ENCODE measurements at places on chromosomes 5 and 9. TPM values are rescaled to one million over a fixed set of nuclear protein-coding genes. Genes with fewer than 3 reads are reported as not detected.

DNA sequence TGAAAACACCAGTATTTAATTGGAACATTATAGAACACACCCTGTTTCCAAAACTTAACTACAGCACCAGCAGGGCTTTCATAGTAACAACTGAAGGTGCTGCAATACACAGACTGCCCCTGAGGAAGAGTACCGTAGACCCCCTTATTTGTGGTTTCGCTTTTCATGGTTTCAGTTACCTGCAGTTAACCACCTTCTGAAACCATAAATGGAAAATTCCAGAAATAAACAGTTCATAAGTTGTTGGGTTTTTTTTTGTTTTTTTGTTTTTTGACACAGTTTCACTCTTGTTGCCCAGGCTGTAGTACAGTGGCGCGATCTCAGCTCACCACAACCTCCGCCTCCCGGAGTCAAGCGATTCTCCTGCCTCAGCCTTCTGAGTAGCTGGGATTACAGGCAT, 9.5 kb upstream of the GLDC start:
- DNase-seq = no peak

- no peak for DNase-seq
Measured at GRCh38 chr9:92507005-92507404, 24.7 kb upstream of the ASPN start.

- DNase-seq = no peak
Measured at GRCh38 chr9:135583688-135584011, 22.1 kb downstream of the PAEP start.

- no peak for DNase-seq
Measured at GRCh38 chr5:73831066-73831465, 205.1 kb downstream of the ARHGEF28 start.

DNA sequence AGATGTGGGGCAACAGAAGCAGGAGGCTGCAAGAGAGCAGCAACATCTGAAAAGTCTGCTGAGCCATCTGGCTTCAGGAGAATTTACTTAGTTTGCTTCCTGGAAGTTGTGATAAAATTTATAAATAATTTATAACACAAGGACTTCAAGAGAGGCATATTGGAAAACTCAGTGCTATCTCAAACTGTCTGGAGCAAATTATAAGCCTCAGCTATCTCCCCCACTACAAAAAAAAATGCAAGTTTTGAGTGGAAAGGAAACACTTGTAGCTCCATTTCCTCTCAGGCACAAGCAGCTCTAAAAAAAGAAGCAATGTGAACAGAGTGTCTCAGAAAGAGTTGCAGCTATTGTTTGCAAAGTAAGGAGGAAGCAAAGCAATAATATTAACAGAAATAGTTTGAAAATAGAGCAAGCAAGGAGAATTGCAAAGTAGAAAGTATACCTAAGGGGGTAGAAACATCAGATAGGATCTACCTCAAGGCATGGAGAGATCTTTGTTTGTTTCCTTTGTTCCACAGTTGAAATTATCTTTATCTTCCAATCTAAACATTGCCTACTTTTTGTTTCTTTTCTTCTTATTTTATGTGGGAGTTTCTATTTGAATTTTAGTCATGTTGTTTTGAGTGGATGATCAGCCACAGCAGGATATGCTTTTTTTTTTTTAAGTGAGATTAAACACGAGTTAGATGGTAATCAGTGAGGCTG, 55.9 kb upstream of the IL6ST start:
- no peak for DNase-seq

DNA sequence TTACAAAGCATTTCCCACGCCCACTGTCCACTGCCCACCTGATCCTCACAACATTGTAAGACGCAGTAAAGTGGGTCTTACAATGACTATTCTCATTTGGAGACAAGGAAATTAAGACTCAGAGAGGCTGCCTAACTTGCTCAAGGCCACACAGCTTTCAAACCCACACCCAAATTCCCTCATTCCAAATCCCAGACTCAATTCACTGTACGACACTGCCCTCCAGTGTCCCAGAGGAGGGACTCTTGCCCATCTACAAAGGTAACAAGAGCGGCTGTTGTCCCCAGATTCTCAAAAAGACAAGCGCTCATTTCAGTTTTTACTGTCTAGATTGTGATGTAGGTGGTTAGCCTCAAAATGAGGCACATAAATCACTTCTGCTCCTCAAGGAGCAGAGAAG, 184.6 kb downstream of the ACTL7B start:
- DNase-seq = no peak

DNA sequence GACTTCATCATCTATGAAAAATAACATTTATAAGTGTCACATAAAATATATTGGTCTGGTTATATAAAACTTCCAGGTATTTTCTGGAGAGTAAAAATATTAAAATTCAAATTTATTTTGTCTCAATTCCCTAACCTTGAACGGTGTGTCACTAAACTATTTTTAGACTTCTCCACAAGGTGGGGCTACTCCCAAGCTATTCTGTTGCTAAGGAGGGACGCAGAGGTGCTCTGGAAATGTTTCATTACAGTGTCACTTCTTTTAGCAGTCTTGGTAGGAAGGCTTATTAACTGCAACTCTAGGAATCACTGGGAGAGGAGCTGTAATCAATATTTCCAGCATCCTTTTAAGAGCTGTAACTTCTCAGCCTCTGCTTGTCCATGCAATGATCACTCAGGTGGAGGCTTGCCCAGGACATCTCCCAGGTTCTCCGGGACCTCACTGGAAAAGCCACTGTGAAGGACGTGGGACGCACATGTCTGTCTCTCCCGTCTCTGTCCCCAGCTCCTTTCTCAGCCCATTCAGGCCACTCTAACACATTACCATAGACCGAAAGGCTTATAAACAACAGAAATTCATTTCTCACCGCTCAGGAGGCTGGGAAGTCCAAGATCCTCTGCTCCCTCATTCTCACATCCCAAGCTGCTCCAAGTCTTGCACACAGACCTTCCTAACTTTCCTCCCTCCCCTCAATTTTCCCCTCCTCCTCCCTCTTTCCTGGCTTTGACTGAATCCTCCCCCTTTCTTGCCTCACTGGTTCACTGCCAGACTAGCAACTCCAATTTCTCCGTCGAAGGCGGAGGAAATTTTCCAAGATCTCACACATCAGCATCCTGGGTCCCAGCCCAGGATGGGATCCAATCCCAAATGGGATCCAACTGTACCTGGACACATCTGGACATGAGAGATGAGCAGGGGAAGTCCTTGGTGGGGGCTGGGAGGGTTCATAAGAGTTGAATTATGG, 32.7 kb upstream of the DNAH5 start:
- no peak for DNase-seq

GRCh38 chr5:13662626-13663025, 281.9 kb downstream of the DNAH5 start:
- DNase-seq = no peak

- DNase-seq = no peak
Measured at GRCh38 chr9:30507166-30507565, 1877.3 kb upstream of the ACO1 start.

DNA sequence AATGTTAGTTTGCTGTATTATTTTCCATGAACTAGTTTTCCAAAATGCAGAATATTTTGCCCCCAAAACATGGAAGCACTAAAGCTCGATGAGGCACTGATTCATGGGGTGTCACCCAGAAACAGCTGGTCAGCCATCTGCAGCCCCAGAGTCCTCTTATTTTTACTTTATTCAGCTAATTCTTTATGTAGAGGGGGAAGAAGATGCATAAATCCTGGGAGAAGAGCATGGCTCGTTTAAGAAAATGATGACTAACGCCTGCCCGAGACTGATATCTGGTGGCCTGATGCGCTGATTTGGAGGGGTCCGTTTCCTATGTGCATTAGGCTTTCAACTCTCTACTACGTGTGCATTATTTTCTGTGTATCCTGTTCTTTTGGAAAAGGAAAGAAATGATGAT, 390.3 kb upstream of the MEF2C start:
- DNase-seq = no peak

- no peak for DNase-seq
Measured at GRCh38 chr9:33471361-33471760, 2.4 kb downstream of the NOL6 start.

DNA sequence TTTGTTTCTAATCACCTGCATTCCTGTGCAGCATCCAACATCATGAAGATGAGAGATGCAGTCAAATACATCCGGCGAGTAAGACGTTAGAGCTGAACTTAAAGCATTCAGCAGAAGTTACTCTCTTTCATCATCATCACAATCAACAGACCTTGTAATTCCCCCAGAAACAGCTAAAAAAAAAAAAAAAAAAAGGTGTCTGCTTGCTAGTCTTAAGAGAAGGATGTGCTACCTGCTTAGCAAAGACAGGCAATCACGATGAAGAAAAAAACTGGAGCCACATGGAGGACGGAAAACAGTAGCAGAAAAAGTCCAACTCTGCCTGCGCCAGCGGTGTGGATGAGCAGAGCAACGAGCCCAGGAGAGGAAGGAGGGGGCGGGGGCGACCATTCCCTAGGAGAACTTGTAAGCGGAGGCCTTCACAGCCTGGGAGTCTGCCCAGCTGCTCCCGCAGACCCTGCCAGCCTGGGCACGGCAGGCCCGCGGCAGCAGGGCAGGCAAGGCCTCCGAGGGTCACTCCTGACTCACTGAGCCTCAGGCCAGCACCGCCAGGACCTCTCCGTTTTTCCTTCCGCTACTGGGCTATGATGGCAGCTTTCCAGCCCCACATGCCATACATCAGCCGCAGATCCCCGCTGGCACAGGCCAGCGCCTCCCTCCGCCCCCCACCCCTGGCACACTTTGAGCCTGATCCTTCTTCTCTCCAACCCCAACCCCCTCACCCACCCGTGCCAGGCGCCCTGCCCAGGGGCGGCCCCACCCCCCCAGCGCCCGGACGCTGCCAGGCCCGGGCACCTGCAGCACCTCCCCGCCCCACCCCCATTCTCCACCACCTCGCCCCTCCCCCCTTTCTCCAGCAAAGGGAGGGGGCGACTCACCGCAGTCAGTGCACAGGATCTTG, 1.4 kb downstream of the NRG2 start:
- peak; percentile 72 for DNase-seq

DNA sequence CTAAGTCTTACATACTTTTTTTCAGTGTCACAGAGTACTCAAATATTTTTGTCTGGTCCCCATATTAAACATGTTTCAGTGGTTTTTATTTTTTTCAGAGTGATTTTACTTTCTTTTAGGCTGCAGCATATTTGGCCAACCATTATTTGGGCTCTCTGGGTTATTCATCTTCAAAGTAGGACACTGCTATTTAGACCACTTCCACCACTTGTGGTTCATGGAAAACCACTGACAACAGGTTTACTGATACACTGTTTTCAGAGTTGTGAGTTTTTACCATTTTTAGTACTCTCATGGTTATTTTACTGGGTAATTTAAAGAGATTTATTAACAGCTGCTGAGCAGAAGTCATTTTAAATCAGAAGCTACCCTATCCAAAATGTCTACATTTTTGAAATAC, 437.6 kb downstream of the KIAA0825 start:
- DNase-seq = no peak

- peak; percentile 64 for DNase-seq
Measured at GRCh38 chr9:100098046-100098886, 534 bp downstream of the ERP44 start.

DNA sequence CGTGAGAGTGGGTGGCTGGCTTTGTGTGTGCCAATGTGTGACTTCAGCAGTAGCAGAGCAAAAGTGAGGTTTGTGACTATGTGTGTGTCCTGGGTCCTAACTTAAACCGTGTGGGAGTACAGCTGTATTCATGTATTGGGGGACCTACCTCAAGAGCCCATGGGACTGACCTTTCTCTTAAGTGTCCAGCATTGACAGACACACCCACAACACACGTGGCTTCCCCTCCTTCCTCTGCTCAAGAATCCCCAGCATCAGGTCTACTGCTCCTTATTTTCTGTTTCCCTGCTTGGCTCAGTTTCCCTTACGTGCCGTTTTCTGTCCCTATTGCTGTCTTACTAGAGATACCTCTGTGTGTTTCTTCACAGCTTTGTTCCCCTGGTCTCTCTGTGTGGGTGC, 616 bp downstream of the IL11RA start:
- DNase-seq = no peak

- no peak for DNase-seq
Measured at GRCh38 chr5:73189871-73190376, 16.9 kb downstream of the TMEM174 start.

DNA sequence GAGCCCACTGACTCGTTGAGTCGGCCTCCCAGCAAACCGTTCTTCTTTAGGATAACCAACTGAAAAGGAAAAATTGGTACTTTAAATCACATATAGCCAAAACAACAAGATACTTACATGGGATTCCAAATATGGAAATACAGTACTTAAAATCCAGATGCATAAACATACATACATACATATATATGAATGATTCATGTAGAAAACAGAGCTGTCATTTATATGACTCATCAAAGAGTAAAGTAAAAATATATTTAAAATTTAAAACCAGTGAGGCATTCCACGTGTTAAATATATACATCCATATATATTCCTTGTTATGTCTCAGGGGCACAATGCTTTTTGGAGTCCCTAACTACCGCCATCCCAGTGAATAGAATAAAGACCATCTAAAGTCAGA, 36.7 kb downstream of the DMGDH start:
- DNase-seq = no peak

DNA sequence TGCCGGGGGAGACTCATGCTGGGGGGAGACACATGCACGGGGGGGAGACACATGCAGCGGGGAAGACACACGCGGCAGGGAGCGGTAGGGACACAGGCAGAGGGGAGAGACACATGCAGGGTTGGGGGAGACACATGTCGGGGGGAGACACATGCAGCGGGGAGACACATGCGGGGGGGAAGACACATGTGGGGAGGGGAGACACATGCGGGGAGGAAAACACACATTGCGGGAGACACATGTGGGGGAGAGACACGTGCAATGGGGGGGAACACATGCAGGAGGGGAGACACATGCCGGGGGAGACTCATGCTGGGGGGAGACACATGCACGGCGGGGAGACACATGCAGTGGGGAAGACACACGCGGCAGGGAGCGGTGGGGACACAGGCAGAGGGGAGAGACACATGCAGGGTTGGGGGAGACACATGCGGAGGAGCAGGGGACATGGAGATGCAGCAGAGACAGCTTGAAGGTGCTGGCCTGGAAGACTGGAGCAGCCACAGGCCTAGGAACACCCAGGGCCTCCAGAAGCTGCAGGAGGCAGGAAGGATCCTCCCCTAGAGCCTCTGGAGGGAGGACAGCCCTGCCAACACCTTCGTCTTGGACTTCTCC, 20.3 kb upstream of the OLFM1 start:
- no peak for DNase-seq

GRCh38 chr9:107733523-107733894, 243.9 kb upstream of the KLF4 start:
- DNase-seq = peak; percentile 69

Gene SLC36A2
- total RNA-seq = 0.29 TPM

Gene HSPA9
- 261 TPM for total RNA-seq

Gene ORM2
- total RNA-seq = 1.6 TPM

Gene PCDHA5
- total RNA-seq = 0.08 TPM

Gene SLC9A3
- 0.77 TPM for total RNA-seq

Gene DMRT1
- total RNA-seq = not detected

All from left cardiac atrium (tissue), 4 donors.